ENCODE measurements at places on chromosomes 16 and 17.

DNA sequence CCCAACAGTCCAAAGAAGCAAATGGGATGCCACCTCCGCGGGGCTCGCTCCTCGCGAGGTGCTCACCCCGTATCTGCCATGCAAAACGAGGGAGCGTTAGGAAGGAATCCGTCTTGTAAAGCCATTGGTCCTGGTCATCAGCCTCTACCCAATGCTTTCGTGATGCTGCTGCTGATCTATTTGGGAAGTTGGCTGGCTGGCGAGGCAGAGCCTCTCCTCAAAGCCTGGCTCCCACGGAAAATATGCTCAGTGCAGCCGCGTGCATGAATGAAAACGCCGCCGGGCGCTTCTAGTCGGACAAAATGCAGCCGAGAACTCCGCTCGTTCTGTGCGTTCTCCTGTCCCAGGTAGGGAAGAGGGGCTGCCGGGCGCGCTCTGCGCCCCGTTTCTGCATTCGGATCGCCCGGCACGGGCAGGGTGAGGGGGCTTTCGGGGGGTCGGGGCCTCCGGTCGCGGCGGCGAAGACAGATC, at the start of gene CDH13:
TSS of gene CDH13 (plus strand) at position 179 of the 471 bp plus-strand sequence.
- peak; percentile 25 for DNase-seq

DNA sequence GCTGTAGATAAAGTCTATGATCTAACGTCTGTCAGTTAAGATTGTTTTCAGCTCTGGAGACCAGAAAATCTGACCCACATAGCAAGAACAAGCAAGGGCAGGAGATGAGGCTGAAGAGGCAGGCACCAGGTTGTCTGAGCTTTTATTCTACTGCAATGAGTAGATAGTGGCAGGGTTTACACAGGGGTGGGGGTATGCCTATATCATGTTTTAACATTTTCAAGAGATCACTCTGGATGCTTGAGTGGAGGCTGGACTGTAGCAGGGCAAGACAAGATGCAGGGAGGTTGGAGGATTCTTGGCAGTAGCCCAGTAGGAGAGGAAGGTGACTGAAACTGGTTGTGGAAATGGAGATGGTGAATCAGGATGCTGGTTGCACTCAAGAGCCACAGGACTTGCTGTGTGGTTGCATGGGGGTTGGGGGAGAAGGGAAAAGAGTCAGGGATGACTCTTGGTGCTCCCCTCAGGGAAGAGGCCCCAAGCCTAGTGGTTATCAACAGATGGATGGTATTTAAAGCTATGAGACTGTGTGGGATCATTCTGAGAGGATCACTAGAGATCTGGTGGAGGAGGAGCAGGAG, 143.1 kb upstream of the KCNJ18 start:
- DNase-seq, result peak; percentile 32

DNA sequence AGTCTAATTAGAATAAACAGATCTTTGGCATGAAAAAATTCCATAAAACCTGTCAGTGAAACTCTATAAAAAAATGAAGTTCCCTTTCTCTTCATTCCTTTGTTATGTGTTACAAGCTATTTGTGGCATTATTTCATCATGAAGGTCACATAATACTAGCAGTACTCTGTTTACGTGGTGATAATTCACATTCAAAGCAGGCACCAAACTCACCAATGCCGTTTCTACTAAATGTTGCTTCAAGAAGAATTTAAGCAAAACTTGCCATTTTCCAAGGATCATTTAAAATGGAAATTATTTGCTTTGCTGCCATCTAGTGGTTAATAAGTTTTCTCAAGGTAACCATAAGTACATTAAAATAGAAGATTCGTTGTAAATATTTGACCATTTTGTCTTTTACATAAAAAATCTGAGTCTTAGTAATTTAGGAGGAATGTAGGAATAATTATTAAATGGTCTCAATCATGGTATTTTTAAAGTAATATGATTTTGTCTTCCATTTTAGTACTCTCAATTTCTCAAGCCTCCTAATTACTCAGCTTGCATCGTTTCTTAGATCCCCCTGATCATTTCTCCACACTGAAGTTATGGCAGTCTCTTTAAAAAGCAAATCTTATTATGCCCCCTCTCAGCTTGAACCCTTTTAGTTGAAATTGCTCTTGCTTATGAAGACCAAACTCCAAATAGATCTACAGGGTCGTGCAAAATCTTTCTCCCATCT, 80.8 kb downstream of the OMG start:
- peak; percentile 78 for DNase-seq

DNA sequence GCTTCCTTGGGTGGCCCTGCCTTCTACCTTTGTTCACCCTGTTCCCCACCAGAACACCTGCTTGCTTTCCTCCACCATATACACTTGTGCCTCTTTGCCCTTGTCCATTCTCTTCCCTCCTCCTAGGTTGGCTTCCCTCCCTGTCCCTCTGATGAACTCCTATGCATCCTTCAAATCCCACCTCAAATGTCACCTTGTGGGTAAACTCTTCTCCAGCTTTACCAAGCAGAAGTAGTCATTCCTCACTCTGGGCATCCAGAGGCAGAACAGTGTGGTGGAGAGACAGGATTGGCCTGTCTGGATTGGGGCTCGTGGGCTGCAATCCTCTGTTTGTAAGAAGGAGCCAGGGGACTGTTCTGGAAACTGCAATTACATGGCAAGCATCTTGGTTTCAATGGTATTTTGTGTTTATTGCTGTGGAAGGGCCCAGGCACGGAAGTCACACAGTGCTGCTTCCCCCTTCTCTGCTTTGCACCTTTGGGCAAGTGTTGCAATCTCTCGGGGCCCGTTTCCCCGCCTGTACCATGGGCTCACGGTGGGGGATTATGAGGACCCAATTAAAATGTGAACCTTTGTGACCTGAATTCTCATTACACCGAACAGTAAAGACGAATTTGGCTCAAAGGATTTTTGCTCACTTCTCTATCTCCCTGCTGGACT, 21.9 kb upstream of the NXPH3 start:
- no peak for DNase-seq

- no peak for DNase-seq
Observed at GRCh38 chr16:89383095-89384003, 107.0 kb downstream of the ANKRD11 start.

DNA sequence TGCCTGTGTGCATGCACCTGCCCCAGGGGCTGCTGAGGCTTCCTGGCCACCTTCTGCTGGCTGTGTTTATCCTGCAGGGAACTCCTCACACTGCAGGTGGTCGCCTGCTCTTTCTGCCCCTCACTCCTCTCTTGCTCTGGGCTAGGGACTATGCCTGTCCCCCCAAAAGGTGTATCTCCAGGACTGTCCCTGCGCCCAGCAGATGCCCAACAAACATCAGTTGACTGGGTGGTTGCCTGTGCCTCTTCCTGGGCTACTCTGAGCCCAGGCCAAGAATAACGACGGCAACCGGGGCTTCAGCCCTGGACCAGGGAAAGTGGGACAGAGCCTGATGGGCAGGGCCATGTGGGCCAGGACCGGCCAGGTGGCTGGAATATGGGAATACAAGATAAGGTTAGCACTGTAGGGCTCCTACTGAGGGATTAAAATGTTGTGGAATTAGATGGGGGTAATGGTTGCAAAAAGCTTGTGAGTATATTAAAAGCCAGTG, 55.4 kb downstream of the VAC14 start:
- DNase-seq, result no peak

DNA sequence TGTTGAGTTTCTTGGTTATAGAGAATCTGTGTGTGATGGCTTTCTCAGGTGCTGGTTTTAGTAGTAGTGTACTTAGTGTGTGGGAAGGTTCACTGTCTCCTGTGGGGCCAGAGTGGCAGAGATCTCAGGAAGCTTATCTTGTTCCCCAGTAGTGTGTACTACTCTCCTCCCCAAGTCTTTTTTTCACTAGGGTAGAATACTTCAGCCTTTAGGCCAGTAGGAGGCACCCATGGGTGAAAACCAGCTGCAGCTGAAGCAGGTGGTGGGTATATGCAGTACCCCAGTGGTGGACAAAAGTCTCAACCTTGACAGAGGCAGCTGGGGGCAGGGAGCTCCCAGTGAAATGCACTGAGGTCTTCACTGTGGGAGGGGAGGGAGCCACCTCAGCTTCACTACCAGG, 109.9 kb downstream of the PHKB start:
- no peak for DNase-seq

- peak; percentile 83 for DNase-seq
Observed at GRCh38 chr17:17682737-17683680, 1.8 kb downstream of the RAI1 start.

DNA sequence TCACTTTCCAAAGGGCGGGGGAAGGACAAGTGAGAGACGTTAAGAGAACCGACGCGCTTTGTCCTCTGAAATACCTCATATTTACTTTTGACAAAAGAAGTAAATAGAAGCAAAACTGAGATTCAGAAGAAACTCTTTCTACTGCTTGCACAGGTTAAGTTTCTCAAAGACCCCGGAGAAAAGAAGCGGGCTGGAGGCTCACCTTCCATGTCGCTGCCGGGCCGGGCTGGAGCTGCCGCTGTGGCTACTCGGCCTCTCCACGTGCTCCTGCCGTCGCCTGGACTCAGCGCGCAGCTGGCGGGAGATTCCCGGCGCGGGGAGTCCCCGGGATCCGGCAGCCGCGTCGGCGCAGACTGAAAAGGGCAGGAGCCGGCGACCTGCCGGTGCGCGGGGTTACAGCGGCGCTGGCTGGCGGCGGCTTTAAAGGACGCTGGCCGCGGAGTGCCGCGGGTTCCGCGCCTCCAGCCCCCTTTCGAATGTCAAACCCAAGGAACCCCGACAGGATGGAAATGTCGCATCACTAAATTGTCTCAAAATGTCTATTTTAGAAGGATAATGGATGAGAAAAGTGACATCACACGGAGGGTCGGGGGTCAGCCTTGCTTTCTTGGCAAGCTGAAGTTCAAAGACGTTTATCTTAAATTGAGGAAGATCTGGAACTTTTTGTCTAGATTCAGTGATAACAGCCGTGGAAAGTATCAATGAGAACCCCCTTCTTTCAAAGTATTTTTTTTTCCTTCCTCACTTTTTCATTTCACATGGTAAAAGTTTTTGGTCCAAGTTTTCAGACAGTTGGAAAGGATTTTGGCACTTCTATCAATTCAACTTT, at the start of gene IKZF3:
TSS of gene IKZF3 (minus strand) at position 395 of the 829 bp plus-strand sequence. CDS start at position 209, 186 bp downstream.
- no peak for DNase-seq

DNA sequence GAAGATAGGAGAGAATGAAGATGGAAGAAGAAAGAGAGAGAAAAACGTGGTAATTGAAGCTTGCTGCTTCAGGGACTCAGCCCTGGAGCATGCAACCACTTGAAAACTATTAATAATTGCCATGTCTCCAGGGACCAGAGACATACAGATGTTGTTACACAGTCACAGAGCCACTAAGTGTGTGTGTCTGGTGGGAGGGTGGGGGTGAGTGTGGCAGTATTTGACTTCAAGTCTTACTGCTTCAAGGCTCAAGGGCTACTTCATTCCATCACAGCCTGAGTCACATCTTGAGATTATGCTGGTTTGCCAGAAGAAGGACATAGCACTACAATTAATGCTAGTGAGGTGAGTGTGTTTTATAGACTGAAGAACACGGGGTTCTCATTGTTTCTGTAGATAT, 202.2 kb downstream of the CDH8 start:
- no peak for DNase-seq

DNA sequence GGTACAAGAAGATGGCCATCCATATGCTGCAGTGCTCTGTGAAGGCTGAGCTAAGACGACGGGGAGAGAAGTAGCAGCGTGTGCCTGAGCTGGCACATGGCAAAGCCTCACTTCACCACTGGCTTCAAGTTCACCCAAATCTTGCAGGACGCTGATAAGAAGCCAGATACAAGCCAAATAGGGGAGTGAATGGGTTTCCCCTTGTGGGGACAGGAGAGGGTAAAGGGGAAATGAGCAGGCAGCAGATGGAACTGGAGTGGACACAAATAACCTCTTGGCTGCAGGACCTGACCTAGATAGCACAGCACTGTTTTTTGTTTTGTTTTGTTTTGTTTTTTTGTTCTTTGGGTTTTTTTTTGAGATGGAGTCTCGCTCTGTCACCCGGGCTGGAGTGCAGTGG, 21.0 kb upstream of the PITPNA start:
- no peak for DNase-seq

DNA sequence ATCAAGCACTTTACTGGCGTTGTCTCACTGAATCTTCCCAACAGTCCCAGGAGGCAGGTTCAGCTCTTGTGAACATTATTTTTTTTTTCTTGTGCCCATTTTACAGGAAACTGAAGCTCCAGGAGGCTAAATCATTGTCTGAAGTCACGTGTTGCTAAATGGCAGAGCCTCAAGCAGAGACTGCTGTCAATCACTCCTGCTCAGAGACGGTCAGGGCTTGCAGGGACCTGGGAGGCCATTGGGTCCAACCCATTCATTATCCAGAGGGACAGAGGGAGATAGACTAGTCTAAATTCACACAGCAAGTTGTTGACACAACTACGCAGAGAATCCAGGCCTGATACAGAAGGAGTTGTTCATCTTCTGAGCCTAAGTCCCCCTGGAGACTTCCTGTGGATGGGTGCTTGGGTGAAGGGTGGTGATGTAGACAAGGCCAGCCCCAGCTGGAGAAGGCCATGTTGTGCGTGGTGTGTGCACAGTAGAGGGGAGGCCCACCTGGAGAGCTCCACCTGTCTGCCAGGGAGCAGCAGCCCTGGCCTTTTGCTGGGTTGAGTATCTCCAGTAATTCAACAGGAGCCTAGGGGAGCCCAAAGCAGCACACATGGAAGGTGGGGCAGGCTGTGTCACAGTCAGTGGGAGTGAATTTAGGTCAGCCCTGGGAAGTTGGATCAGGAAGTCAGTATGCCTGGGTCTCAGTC, 24.3 kb upstream of the C1QL1 start:
- DNase-seq, result no peak

DNA sequence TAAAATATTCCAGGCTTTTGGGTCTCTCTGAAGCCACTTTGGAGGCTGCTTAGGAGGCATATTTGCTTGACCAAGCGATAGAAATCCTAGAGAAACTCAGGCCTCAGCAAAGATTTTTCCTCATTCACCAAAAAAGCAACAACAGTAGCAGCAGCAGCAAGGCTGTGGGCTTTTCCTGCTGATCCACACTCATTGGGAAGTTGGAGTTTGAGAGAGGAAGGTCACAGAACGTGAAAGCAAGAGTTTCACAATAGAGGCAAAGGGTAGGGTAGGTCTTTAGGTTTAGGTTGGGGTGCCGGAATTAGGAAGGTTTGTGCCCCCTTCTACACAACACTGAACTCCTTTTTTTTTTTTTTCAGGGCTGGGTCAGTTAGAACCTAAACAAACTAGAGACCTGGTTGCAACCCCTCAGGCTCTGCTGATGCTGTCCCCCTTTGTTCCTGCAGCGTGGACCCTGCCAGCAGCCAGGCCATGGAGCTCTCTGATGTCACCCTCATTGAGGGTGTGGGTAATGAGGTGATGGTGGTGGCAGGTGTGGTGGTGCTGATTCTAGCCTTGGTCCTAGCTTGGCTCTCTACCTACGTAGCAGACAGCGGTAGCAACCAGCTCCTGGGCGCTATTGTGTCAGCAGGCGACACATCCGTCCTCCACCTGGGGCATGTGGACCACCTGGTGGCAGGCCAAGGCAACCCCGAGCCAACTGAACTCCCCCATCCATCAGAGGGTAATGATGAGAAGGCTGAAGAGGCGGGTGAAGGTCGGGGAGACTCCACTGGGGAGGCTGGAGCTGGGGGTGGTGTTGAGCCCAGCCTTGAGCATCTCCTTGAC, 2.0 kb downstream of the TMUB2 start:
- DNase-seq, result no peak

- DNase-seq, result no peak
Observed at GRCh38 chr16:75317101-75317522, 65.7 kb upstream of the BCAR1 start.

- no peak for DNase-seq
Observed at GRCh38 chr17:43723697-43724359, 34.8 kb downstream of the SOST start.
